ENCODE measurements at places on chromosomes 3 and 15.

GRCh38 chr3:58874795-58875194, 175.0 kb downstream of the CFAP20DC start:
- no peak for DNase-seq

DNA sequence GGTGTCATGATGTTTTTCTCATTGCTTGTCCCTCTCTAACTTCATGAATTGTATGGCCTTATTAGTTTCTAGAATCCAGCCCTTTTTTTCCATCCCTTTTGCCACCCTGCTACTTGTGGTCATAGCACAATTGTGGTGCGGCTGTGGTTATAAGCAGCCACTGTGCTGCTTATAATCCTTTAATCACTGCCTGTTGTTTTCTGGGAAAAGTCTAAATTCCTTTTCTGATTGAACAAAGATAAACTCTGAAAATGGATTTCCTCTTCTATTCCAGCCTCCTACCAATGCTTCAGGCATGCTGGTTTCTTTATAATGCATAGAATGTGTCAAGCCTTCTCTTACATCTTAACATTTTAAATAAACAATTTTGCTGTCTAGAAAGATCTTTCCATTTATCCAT, 319.5 kb downstream of the C3orf38 start:
- no peak for DNase-seq

GRCh38 chr3:117400303-117400702, 690.7 kb downstream of the TUSC7 start:
- DNase-seq = no peak

- DNase-seq = no peak
These were observed 35.5 kb upstream of the HACD2 start for GRCh38 chr3:123620343-123620742.

DNA sequence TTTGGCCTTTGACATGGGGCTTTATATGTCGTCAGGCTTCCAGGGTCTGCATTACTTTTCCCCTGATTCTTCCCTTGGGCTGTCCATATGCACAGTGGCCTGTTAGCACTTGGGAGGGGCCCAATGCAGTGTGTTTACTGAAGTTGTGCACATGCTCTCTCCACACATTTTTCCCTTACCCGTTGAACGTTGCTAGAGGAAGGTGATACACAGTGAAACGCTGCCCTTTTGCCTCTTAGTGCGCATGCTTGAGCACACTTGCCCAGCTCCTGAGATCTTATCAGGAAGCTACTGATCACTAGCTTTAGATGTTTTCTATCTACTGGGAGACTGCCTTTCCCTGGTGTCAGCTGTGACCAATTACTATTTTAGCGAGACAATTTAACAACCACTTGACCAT, 1198.0 kb downstream of the ROBO1 start:
- DNase-seq = no peak

DNA sequence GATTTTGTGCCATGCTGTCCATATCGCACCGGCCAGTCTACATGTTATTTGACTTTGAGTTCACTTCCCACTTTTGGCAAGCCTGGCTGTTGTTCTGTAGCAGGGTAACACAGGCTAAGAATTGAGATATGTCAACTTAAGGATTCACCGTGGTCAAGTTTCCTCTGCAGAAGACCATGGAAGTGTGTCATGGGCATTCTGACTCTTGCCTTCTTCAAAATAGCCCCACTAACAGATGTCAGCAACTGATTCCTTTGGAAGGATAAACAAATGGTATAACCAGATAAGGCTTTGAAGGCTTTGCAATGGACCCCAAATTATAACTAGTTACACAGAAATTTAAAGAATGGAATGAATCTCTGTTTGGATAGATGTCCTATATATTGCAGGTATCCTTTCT, 20.1 kb upstream of the CD47 start:
- DNase-seq = no peak

- no peak for DNase-seq
These were observed 73.7 kb downstream of the RAB7A start for GRCh38 chr3:128799653-128800052.
